ENCODE measurements at places on chromosomes 13 and 19. TPM values are rescaled to one million over a fixed set of nuclear protein-coding genes. Genes with fewer than 3 reads are reported as not detected.

Gene GPR183
- not detected for total RNA-seq

Gene SIGLEC8
- total RNA-seq, result not detected

Gene FPR2
- not detected for total RNA-seq

Gene LIPE
- total RNA-seq, result 35.6 TPM

Gene ISOC2
- 37.0 TPM for total RNA-seq

Gene MBD3L3
- total RNA-seq, result not detected

Gene CYP4F11
- total RNA-seq, result not detected

Gene TMEM272
- 0.90 TPM for total RNA-seq

Gene ZNF100
- total RNA-seq, result 39.4 TPM

Gene ZNF578
- not detected for total RNA-seq

Gene SRRM5
- total RNA-seq, result 0.61 TPM

Gene PRSS57
- not detected for total RNA-seq

Gene CPB2
- not detected for total RNA-seq

Gene SLC17A7
- total RNA-seq, result 1.3 TPM

Gene GJB2
- total RNA-seq, result not detected

Gene MYBPC2
- 22.2 TPM for total RNA-seq

Gene LILRB4
- 3.0 TPM for total RNA-seq

Gene ADAT3
- 16.4 TPM for total RNA-seq

Gene VSTM1
- not detected for total RNA-seq

Gene ZNF497
- total RNA-seq, result 4.5 TPM

Measured in OCI-LY7 (cell line).